SK-MEL-5 (cell line): ENCODE measurements at places on chromosomes 5 and 9. TPM values are rescaled to one million over a fixed set of nuclear protein-coding genes. Genes with fewer than 3 reads are reported as not detected.

The FCN2 gene
- not detected in 2 replicates for total RNA-seq

The DPYSL3 gene
- 13.0 and 16.5 TPM in 2 replicates for total RNA-seq

The CERCAM gene
- total RNA-seq = 31.8 and 38.5 TPM in 2 replicates

GRCh38 chr9:38682713-38683112 is 37.2 kb downstream of the FAM240B start:
- DNase-seq = peak; percentile 66

- DNase-seq = no peak
Observed at GRCh38 chr5:28009576-28009975, 971.2 kb upstream of the CDH9 start.

- DNase-seq = peak; percentile 25
Observed at GRCh38 chr9:86353655-86354010, 577 bp downstream of the TUT7 start.
